NCI-H1694 treated with DMSO at 0.1 percent for 48 hours (cell line): ENCODE measurements at places on chromosomes 11 and 22.

DNA sequence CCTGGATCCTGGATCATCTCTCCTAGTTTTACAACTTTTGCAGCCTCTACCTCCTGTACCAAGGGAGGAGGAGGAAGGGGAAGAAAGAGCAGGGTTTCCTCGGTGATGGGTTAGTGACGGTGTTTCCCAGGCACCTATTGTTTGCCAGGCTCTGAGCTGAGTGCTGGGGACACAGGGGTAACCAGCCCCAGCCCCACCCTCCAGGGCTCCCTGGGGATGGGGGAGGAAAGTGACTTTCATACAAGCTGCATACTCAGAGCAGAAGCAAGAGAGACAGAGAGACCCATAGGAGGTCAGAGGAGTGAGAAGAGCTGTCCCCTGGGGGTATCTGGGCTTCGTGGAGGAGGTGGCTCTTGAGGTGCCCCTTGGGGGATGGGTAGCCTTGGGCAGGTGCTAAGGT is 89.4 kb upstream of the THY1 start:
- no peak for DNase-seq

- DNase-seq, result no peak
Measured at GRCh38 chr22:47194476-47195155, 432.2 kb downstream of the TBC1D22A start.

GRCh38 chr22:50577987-50578775 is at the start of gene CPT1B:
TSS of gene CPT1B (minus strand) at chr22:50578427. CDS start at chr22:50577915, 512 bp downstream.
- no peak for DNase-seq

- no peak for DNase-seq
Measured at GRCh38 chr22:48828688-48829087, 999.0 kb downstream of the BRD1 start.

- no peak for DNase-seq
Measured at GRCh38 chr11:8258784-8259183, 4.9 kb downstream of the LMO1 start.

DNA sequence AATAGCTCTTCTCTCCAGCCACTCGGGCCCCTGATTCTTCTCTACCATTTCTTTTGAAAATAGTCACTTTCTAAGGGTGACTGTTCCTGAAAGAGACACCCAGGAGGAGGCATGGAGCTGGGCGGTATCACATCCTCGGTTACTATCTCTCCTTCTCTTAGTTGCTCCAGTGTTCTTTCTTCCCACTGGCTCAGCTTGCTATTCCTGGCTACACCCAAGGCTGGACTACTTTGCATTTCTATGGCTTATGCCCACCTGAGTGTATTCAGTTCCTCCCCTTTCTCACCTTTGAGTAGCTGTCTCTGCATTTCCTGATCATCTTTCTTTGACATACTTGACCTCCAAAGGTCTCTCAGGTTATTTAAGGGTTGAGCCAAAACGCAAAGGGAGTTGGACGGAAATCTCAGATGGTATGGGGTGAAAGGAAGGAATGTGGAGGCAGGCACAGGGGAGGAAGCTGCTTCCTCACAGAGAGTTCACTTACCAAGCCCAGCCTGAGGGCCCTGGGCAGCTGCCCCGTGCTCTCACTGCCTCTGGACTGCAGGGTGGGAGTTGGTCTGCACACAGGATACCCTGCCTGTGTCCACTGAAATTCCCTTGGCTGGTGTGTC is 155.7 kb downstream of the SNX19 start:
- DNase-seq, result no peak

DNA sequence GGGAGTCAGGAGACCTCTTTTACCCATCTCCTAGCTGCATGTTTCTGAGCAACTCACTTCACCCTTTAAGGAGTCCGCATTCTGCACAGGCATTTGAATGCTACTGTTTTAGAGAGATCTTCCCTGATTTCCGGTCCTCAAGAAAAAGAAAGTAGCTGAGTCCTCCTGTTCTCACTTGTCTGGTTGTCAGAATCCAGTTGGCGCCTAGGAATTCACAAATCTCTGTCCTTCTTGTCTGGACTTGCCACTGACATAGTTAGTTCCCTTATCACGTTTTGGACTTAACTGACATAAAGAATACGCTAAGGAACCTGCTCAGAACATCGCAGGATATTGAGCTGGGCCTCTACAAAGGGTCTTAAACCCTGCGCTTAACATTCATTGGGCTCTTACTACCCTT is 61.3 kb upstream of the OR5P2 start:
- DNase-seq, result no peak

- DNase-seq, result no peak
Measured at GRCh38 chr11:11010624-11011127, 152.8 kb upstream of the ZBED5 start.
